ENCODE measurements at places on chromosomes 1 and 21. TPM values are rescaled to one million over a fixed set of nuclear protein-coding genes. Genes with fewer than 3 reads are reported as not detected.

The MROH9 gene
- total RNA-seq = not detected

The SPATA46 gene
- not detected for total RNA-seq

The TNFAIP8L2 gene
- total RNA-seq = not detected

The KRTAP13-2 gene
- not detected for total RNA-seq

The TCEA3 gene
- total RNA-seq = 8.3 TPM

The CLEC20A gene
- not detected for total RNA-seq

The NES gene
- total RNA-seq = 56.3 TPM

The RGS13 gene
- total RNA-seq = not detected

The GJA8 gene
- not detected for total RNA-seq

The C1orf53 gene
- total RNA-seq = 7.2 TPM

The GPR3 gene
- total RNA-seq = 0.95 TPM

The LRRC3 gene
- total RNA-seq = 3.3 TPM

The AK2 gene
- total RNA-seq = 213 TPM

The MCOLN2 gene
- total RNA-seq = 22.5 TPM

The AGMAT gene
- total RNA-seq = 3.1 TPM

The MFAP2 gene
- 12.9 TPM for total RNA-seq

The SLC45A1 gene
- total RNA-seq = 11.3 TPM

The LINGO4 gene
- not detected for total RNA-seq

The TMIGD3 gene
- not detected for total RNA-seq

The RCSD1 gene
- 1.4 TPM for total RNA-seq

The NVL gene
- total RNA-seq = 25.0 TPM

The EPHA10 gene
- total RNA-seq = 2.8 TPM

The BEST4 gene
- total RNA-seq = 0.15 TPM

The CDC20 gene
- 215 TPM for total RNA-seq

The IL12RB2 gene
- total RNA-seq = 0.26 TPM

The PLEKHA6 gene
- 5.5 TPM for total RNA-seq

The SPRR3 gene
- not detected for total RNA-seq

The SIKE1 gene
- total RNA-seq = 29.7 TPM

The OR2T33 gene
- total RNA-seq = not detected

The S100A13 gene
- 111 TPM for total RNA-seq

The CAMSAP2 gene
- total RNA-seq = 40.1 TPM

The PCP4L1 gene
- not detected for total RNA-seq

The DENND2C gene
- total RNA-seq = 1.1 TPM

The OPTC gene
- not detected for total RNA-seq

The SPRR1A gene
- total RNA-seq = not detected

The CFHR5 gene
- not detected for total RNA-seq

The C1orf87 gene
- total RNA-seq = not detected

The NOS1AP gene
- total RNA-seq = 27.9 TPM

The FAM3B gene
- total RNA-seq = not detected

The ARHGEF16 gene
- total RNA-seq = 10.1 TPM

The PGBD5 gene
- 0.05 TPM for total RNA-seq

The LIN28A gene
- 0.64 TPM for total RNA-seq

The ANGPTL3 gene
- not detected for total RNA-seq

The UMODL1 gene
- total RNA-seq = 0.18 TPM

The PTGFR gene
- total RNA-seq = not detected

Measured in Panc1 (cell line).